GF-D8 (cell line): ENCODE measurements at places on chromosomes 7 and 10.

- no peak for DNase-seq
Measured at GRCh38 chr10:69958556-69958902, 94.1 kb upstream of the MACROH2A2 start.

DNA sequence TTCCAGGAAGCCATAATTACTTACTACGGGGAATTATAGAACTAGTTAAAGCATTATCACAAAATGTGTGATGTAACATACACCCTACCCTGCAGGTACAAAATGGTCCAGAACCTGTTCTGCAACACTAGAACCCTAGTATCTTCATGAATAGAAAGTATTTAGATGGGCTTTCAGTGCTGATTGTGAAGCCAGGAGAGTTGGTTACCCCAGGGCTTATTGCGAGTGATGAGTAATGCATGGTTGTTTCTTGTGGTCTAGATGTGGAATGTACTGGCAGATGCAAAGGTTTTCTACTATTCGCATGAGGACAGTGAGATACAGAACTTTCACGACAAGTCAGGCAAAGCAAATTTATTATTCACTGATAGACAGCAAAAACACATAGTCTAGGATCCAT is 33.6 kb upstream of the AGR3 start:
- no peak for DNase-seq

- no peak for DNase-seq
Measured at GRCh38 chr7:129825209-129825970, 127.4 kb downstream of the UBE2H start.

DNA sequence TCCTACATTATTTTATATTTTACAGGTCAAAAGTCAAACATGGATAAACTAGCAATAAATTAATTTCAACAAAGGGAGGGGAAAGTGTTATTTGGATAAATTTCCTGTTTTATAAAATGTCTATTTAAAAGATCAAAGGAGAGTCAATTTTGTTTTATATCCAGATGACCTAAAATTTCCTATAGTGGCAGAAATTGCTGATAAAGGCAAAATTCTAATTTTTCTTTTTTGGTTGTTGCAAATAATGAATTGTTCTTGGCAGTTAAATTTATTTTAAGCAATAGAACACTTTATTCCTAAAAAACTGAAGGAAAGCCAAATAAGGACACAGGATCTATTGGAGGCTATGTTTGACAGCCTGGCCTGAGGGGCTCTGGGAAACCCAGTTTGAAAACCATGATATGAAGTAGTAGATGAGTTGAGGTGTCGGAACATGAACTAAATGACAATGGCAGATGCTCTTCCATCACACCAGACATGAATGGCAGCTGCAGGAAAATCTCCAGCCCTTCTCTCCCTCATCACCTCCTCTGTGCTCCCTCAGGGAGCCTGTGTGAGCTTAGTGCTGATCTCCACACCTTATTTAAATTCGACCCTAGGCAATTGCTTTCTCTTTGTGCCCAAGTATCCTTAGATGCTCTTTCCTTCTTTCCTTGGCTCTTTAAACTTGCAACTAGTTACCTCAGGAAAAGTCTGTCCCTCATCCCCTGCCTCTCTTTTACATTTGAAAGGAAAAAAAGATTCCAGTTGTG is 395.0 kb downstream of the THSD7A start:
- DNase-seq = no peak

DNA sequence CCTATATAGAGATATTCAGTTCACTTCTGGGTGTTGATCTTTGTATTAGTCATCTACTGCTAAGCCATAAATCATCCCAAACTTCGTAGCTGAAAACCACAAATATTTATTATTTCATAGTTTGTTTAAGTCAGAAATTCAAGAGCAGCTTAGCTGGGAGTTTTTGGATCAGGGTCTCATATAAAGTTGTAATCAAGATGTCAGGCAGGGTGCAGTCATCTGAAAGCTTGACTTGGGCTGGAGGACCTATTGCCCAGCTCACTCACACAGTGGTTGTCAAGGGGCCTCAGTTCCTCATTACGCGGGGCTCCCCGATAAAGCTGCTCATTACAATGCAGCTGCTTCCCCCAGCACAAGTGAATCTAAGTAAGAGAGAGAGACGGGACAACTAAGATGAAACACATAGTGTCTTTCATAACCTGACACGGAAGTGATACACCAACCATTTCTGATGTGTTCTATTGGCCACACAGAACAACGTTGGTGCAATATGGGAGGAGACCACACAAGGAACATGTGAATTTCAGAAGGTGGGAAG is 15.7 kb downstream of the PPP1R3C start:
- no peak for DNase-seq

GRCh38 chr7:77276120-77276519 is 76.5 kb upstream of the FGL2 start:
- no peak for DNase-seq

DNA sequence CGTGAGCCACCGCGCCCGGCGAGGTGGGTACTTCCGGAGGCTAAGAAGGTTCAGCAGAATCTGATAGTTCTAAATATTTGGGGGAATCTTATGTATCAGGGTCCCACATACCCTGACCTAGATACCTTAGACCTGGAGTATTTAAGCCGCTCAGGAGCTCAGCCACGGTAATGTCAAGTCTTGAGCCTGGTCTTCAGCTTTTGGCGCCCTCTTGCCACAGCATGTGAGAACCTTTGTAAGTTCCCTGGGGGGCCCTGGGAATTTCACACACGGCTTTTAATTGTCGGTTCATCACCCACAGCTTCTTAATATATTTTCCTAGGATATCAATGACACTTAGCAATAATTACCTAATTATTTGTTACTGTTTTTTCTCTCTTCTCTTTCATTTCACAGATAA is 324.3 kb upstream of the GALNT17 start:
- no peak for DNase-seq

GRCh38 chr10:119723161-119723560 is 2.7 kb upstream of the INPP5F start:
- no peak for DNase-seq

DNA sequence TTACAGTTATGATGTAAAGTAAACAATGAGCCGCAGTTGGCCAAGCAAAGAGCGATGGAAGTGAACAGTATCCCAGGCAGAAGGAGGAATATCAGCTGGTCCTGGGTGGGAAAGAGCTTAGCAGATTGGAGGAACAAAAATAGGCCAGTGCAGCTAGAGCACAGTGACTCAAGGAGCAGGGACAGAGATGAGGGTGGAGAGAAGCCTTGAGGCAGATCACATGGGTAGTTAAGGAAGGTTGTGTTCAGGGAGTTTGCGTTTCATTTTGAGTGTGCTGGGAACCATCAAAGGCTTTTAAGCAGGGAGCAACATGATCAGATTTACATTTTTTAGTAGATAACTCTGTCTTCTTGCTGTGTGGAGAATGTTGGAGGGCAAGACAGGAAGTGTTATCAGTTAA is 113.6 kb downstream of the OAT start:
- no peak for DNase-seq

DNA sequence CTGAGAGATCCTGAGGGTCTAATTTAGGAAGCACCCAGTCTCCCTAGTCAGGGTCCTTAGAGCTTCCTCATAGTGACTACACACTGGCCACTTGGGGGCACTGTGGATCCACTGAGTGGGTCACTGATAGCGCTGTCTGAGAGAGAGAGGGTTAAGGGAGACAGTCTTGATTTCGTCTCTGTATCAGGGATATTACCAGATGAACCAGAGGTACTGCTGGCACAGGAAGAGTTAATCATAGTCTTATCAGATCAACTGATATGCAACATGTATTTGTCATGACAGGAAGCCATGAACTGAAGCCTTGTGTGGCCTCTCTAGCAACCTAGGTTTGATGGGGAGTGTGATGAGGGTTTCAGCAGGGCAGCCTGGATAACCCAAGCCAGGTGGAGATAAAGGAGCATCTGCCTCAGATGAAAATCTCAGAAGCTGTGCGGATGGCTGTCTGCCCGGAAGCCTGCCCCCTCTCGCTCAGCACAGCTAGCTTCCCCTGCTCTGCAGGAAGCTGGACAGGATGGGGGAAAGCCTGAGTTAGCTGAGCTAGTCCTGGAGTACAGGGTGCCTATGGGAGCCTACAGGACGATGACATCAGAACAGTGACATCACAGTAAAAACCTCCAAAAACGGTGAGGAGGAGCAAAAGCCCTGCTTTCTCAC is 214.0 kb upstream of the PRSS1 start:
- DNase-seq = no peak

GRCh38 chr7:82678716-82679115 is 235.1 kb upstream of the CACNA2D1 start:
- peak; percentile 32 for DNase-seq

- no peak for DNase-seq
Measured at GRCh38 chr10:129099486-129099885, 367.6 kb upstream of the MGMT start.

GRCh38 chr10:17074541-17074847 is 55.1 kb downstream of the CUBN start:
- no peak for DNase-seq

DNA sequence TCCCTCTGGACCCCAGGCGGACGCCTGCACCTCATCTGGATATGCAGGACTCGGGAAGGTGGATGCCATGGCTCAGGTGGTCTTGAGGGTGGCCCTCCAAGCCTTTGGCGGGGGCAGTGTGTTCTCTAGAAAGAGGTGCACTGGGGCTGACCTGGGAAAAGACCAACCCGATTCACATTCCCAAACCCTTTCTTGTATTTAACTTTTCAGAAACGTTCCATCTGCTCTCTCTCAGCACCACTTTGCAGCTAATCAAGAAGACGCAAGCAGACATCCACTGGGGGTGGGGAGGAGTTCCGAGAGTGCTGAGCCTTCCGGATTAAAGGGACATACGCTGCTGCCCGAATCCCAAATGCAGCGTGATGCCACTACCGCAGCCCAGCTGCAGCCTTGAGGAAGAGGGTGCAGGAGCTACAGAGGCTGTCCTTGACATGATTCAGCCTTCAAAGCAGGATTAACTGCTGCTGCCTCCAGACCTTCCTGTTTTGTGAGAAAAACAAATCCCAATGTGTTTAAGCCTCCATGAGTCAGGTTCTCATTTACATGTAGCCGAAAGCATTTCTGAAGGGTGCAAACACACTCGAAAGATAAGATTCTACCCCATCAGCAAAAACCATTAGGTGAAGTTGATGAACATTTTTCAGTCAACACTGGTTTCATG is 39.9 kb downstream of the RBM17 start:
- no peak for DNase-seq

- no peak for DNase-seq
Measured at GRCh38 chr10:30744106-30744505, 114.6 kb upstream of the LYZL2 start.

DNA sequence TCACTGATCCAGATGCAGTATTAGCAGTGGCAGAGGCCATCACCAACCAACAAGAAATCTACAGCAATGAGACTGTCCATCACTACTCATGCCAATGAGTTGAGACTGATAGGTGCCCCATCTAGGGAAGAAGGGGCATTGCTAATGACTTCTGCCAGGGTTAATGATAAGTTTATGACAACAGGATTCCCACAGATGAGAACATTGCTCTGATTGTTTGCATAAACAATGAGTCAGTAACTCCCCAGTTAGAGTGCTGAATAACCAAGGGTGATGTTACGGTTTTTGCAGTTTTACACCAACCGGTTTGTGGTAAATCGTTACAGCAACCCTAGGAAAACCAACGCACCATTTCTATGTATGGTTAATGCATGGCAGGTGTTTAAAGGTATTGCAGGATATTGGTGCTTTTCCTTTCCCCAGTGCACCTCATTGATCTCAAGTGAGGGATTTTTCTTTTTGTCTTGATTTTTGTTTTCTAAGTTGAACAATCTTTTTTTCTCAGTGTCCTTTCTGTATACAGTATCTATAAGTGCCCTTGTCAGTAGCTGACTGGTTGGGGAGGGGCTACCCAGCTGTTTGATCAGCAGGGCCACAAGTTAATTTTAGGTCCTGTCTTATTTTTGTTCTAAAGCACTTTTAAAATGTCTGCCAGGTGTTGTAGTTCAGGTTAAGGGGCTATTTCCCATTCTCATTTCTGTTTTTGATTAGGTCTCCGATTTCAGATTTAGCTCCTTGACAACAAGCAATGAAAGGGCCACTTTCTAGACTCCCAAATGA is 3.9 kb upstream of the CSGALNACT2 start:
- DNase-seq = no peak

GRCh38 chr10:97454330-97455036 is 8.5 kb downstream of the ZDHHC16 start:
- DNase-seq = no peak

DNA sequence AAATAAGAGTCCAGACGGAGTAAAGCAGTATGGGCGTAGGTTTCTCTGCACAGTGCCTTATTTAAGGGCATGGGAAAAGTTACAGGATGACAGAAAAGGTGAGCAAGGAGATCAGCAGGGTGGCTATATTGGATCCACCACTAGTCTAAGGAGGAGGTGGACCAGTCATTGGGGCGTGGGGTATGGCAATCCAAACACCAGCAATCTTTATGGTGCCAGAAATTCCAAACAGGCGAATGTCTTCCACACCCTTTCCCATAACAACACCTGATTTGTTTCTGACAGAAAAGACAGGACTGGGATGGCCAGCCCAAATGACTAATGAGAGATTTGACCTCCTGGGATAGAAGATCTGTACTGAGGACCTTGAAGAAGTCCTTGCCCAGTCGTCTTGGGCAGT is 181.8 kb upstream of the MBL2 start:
- no peak for DNase-seq

GRCh38 chr10:73296946-73297345 is 44.5 kb upstream of the MRPS16 start:
- no peak for DNase-seq

GRCh38 chr10:95656291-95657164 is at the start of gene ALDH18A1:
TSS of gene ALDH18A1 (minus strand) at chr10:95656711. CDS start at chr10:95653377, 3,334 bp downstream.
- peak; percentile 80 for DNase-seq

DNA sequence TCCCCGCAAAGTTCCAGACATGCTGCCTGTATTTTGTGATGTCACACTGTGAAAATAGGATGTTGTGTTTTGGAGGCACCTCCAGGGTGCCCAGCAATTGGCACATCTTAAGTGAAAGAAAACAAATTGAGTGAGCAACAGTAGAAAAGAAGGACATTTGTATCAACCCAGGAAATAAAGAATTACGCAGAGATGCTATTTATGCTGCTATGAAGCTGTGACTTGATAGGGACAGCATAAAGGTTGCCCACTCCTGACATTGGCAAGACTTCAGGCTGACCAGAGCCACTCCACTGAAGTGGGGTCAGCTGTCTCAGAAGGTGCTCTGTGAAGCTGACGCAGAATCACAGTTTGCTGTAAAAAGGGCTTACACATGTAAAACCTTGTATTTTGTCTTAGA is 729.9 kb upstream of the GALNT17 start:
- DNase-seq = no peak

DNA sequence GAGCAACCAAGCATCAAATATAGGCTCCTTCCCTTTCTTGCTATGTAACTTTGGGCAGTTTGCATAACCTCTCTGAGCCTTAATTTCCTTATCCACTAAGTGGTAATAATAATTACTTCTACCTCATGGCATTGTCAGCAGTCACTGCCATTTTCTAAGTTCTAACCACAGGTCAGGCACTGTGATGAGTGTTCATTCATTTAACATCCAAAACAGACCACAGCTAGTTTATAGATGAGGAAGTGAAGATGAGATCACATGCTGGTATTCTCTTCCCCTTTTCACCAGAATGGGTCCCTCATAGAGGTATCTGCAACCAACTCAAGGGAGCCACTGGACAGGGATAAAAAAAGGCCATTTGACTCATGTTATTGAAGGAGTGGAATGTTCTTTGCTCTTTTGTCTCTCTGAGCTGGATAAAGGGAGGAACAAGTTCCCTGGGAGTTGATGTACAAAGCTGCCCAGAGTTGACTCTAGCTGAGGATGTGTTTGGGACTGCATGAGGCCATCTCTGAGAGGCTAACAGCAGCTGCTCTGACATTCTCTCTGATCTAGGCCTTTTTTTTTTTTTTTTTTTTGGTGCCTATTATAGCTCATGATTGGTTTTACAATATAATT is 65.0 kb downstream of the DNAJC12 start:
- peak; percentile 3 for DNase-seq
